A549 treated with RU486 at 1 μM for 4 hours (cell line): ENCODE measurements at places on chromosomes 3 and 15. TPM values are rescaled to one million over a fixed set of nuclear protein-coding genes. Genes with fewer than 3 reads are reported as not detected.

P4HTM gene
- 12.0 to 20.6 TPM (median 19.5 TPM) in 5 replicates for total RNA-seq

NOX5 gene
- 0.19 to 0.38 TPM (median 0.29 TPM) in 5 replicates for total RNA-seq

SLC22A14 gene
- 0.11 TPM in 1 of 5 replicates, not detected in the others for total RNA-seq

SPTBN5 gene
- total RNA-seq: 0.08 to 0.32 TPM (median 0.22 TPM) in 5 replicates

MELTF gene
- 41.9 to 66.3 TPM (median 54.5 TPM) in 5 replicates for total RNA-seq

XPC gene
- total RNA-seq: 25.7 to 33.0 TPM (median 31.9 TPM) in 5 replicates

C2CD4A gene
- total RNA-seq: 0.05 to 0.09 TPM (median 0.06 TPM) in 3 of 5 replicates, not detected in the others

EIF2A gene
- total RNA-seq: 68.8 to 98.8 TPM (median 75.2 TPM) in 5 replicates

MST1 gene
- total RNA-seq: 0.99 to 2.2 TPM (median 1.4 TPM) in 5 replicates

LOXL1 gene
- total RNA-seq: 0.59 to 1.1 TPM (median 0.76 TPM) in 5 replicates

PPARG gene
- total RNA-seq: 37.6 to 40.8 TPM (median 38.3 TPM) in 5 replicates

ECE2 gene
- total RNA-seq: not detected in 5 replicates

CTDSPL gene
- total RNA-seq: 10.7 to 12.3 TPM (median 11.1 TPM) in 5 replicates

LRRC34 gene
- total RNA-seq: not detected in 5 replicates

ASB14 gene
- total RNA-seq: not detected in 5 replicates

TGM5 gene
- total RNA-seq: not detected in 5 replicates

STAB1 gene
- not detected in 5 replicates for total RNA-seq

TM4SF4 gene
- total RNA-seq: 26.5 to 43.5 TPM (median 39.8 TPM) in 5 replicates

NEO1 gene
- 30.0 to 35.1 TPM (median 30.9 TPM) in 5 replicates for total RNA-seq

ZIC4 gene
- total RNA-seq: not detected in 5 replicates

PLD1 gene
- 7.2 to 11.5 TPM (median 10.0 TPM) in 5 replicates for total RNA-seq

CAPN3 gene
- total RNA-seq: 0.22 to 0.87 TPM (median 0.43 TPM) in 4 of 5 replicates, not detected in the other

ZNF502 gene
- 1.3 to 2.2 TPM (median 1.4 TPM) in 5 replicates for total RNA-seq

CFAP20DC gene
- 1.8 to 3.4 TPM (median 2.3 TPM) in 5 replicates for total RNA-seq
